ENCODE measurements at places on chromosomes 12 and 14.
A peak's percentile ranks its signal among the peaks of the same experiment; 100 is the strongest.

GRCh38 chr12:46153268-46153872 is 115.5 kb downstream of the SLC38A1 start:
- peak; percentile 19 for DNase-seq

DNA sequence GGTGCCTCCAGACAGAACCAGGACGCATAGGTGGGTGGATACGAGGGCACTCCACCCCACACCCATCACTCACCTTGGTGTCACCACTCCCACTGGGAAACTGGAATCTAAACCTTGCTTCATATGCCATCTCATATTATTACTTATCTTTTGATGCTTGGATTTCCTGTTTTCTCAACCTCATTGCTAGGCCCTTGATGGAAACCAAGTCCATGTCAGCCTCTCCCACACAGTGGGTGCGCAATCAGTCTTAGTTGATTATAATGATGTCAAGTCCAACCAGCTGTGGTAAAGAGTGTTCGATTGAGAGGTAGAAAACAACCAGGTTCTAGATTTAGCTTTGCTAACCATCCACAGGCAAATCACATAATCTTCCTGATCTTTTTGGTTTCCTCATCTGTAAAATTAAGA is 584 bp upstream of the DDHD1 start:
- DNase-seq: no peak

- DNase-seq: no peak
Observed at GRCh38 chr12:45547822-45548221, 181.7 kb upstream of the ARID2 start.

- peak; percentile 14 for DNase-seq
Observed at GRCh38 chr12:93223440-93224426, 154.0 kb upstream of the NUDT4 start.

DNA sequence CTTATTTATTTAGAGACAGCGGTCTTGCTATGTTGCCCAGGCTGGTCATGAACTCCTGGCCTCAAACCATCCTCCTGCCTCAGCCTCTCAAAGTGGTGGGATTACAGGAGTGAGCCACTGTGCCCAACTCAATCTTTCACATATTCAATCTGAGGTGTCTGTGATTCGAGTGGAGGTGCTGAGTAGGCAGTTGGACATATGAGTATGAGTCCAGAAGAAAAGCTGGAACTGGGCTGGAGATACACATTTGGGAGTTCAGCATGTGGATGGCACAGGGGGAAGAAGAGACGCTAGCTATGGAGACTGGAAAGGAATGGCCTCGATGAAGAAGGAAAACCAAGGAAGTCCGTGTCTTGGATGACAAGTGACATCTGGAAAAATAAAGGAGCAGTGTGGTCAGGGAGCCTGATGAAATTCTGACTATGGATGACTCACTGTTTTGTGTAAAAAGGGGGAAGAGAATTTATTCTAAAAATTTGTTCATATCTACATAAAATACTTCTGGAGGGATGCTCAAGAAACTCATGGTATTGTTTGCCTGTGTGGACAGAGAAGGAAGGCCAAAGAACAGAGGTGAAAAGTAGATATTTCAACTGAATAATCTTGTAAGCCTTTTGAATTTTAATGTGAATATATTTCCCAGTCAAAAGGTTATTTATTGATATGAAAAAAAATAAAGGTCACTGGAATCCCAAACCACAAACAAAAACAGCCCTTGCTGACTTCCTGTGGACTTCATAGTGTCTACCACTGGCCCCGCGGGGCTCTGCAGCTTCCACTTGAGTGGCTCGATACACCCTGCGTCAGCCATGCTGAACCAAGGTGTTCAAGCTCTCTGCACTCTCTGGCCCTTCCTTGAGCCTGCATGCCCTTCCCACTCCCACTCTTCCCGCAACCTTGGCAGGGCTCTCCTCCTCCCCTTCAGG is 8.9 kb upstream of the LTA4H start:
- DNase-seq: no peak

GRCh38 chr12:14156606-14157005 is 175.2 kb upstream of the GRIN2B start:
- DNase-seq: no peak

DNA sequence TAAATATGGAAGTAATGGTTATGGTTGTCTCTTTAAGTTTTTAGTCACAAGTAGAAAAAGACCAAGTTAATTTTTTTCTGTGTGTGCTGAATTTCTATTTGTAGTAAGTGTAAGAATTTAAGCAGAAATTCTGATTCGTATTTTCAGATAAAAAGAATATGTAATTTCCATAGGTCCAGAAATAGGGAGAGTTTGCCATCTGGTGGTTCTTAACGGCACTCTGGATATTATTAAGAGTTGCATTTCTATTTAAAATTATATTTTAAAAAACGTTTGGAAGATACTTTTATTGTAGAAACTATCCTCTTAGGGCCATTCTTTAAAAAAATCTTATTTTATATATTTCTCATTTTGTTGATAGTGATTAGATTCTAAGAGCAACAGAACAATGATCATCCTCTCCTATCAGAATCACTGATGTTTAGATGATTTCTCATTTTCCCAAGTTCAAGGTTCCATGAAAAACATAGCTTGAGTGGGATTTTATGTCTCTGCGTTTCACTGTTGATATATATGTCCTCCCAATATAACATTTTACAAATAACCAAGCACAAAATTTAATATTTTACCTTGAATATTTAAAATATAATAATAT is 88.3 kb downstream of the LRRK2 start:
- peak; percentile 29 for DNase-seq

DNA sequence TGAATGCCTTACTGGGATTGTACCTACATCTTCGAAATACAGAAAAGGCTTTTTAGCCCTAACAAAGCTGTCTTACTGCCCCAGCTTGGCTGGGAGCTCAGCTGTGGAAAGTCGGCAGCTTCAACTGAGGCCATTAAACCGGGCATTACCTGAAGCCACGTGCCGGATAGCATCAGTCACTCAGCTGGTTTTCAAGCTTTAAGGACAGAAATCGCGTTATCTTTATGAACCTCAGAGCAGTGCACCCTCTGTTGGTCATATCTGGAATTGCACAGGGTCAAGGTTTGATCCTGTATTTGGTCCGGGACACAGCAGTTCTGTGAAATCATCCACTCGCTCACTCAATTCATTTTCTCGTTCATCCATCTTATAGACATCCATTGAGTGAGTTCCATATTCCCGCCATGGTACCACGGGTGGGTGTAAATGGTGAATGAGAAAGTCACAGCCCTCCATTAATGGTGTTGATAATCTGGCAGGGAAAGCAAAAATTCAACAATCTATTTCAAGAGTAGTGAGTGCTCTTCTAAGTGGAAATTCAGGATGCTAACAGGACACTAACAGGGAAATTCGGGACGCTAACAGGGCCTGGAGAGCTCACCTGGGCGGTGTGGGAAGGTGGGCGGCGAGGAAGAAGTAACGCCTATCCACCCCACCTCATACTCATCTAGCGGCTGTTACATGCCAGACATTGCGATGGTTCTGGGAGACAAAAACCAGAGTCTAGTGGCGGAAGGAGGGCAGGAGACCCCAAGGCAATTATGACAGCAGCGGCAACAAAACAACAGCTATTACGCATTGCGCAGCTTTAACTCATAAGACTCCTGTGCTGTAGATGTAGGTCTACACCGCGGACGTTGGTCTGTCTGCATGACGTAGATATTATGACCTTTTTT is 60.6 kb upstream of the TCL1A start:
- peak; percentile 92 for DNase-seq

- DNase-seq: no peak
Observed at GRCh38 chr14:92880351-92880750, 42.6 kb upstream of the CHGA start.

DNA sequence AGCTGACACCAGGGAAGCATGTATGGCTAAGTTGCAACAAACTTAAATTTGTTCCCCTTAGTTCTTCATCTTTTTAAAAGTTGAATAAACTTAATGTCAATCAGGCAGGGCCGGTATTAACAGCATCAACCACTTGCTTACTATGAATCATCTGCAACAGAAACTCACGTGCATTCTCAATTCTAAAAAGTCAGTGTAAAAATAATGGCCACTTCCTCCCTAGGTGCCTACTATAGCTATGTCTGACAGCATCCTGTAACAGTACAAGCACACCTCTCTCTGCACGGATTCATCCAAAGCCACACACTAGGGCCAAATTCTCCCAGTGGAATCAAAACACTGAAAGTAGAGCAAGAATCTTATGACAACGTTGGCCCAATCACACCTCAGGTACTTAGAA is 48.6 kb downstream of the PPP1R36 start:
- no peak for DNase-seq

GRCh38 chr14:67539116-67539515 is 6.0 kb downstream of the PLEKHH1 start:
- DNase-seq: no peak

GRCh38 chr14:39265806-39266524 is 32.2 kb downstream of the MIA2 start:
- DNase-seq: no peak

DNA sequence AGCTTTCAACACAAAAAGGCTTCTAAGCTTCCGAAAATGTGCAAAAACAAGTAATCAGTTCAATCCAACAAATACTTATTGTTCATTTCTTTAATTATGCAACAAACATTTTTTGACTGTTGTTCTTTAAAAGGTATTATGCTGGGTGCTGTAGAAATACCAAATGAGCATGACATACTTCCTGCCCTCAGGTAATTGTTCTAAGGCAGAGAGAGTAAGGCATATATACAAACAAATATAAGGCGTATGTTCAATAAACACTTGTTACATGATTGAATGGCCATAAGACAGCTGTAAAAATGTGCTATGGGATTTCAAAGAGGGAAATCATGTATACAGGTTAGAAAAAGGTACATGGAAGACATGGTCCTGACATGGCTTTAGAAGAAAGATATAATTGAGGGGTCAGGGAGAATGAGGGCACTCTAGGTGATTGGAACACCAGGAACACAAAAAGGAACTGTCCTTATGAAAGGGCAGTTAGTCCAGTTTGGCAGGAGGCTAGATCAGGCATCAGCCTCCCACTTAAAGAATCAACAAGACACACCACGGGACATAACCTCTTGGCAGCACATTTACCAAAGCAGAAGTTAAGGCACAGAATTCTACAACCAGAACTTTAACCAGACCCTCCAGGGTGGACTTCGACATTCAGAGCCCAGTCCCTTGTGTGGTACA is 135.8 kb upstream of the SCAF11 start:
- DNase-seq: no peak

DNA sequence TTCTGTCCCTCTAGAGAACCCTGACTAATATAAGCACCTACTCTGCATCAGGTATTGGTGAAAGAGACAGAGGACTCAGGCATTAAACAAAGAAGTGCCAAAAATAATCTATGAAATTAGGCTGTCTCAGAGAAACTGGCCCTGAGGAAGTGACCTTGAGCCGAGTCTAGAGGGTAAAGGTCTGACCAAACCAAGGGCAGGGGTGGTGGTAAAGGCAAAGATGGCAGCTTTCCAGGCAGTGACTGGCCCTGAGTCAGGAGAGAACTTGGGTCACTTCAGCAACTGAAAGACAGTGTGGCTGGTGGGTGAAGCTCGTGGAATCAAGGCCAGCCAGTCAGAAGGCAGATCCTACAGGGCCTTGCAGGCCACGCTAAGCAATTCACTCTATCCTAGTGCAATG is 30.6 kb downstream of the CDKL1 start:
- no peak for DNase-seq

DNA sequence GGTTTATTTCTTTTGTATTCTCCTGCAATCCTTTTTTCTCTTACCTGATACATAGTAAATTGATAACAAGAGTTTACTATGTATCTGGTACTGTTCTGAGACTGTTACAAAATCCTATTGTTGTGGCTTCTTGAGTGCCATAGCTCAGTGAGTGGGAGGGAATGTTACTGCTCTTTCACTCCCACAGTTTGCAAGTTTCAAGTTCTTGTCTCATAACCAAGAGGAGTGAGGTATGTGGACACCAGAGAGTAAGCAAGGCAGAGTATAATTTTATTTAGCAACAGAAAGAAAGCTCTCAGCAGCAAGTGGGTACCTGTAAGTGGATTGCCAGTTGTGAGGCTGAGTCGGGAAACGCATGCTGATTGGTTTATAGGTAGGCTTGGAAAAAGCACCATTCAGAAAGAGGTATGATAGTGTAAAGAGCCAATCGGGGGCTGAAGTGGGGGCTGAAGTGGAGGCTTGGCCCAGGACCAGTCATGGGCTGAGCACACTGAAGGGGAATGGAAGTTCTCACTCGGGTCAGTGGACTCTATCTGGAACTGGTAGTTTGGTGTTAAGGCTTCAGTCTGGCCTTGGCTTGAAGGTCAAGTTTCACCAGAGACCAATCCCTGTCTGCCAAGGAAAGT is 850.8 kb downstream of the TMTC2 start:
- DNase-seq: no peak

DNA sequence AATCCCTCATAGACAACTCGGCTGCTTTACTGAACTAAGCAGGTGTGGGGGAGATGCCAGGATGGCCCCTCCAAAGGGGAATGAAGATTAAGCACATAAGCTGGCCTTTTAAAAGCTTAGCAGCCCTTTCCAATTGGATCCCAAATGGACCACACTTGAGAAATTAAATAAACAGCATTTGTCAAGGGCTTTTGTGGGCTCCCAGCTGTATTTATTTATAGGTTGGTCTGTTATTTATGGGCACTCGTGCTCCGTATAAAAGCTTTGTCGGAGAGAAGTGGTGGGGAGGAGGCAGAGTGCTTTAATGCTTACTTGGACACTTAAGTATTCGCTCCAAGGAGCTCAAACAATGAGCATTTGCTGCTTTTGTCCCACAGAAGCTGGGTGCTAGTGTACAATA is 580.2 kb downstream of the MED13L start:
- no peak for DNase-seq

- no peak for DNase-seq
Observed at GRCh38 chr14:50006141-50006540, 110.2 kb downstream of the VCPKMT start.

DNA sequence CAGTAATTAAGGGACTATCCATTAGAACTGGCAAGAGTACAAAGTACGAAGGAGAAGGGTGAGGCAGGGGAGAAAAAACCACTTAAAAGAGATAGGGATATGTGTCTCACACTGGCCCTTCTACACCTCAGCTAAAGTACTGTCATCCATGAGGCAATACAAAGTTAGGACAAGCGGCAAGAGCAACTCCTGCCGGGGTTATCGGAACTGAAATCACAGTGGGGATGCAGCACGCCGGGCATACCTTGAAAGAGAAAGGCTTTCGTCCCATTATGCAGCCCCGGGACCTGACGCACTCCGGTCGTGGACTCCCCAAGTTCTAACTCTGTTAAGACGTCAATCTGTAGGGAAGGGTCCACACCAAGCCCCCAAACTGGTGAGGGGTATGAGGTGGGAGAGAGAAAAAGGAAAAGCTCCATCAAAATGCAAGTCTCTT is 1.1 kb downstream of the NELL2 start:
- peak; percentile 18 for DNase-seq

GRCh38 chr12:69511469-69512267 is 41.5 kb downstream of the FRS2 start:
- DNase-seq: no peak

- DNase-seq: no peak
Observed at GRCh38 chr12:102407776-102408486, 72.4 kb downstream of the IGF1 start.

GRCh38 chr12:15544589-15544988 is 222.3 kb downstream of the PTPRO start:
- no peak for DNase-seq

DNA sequence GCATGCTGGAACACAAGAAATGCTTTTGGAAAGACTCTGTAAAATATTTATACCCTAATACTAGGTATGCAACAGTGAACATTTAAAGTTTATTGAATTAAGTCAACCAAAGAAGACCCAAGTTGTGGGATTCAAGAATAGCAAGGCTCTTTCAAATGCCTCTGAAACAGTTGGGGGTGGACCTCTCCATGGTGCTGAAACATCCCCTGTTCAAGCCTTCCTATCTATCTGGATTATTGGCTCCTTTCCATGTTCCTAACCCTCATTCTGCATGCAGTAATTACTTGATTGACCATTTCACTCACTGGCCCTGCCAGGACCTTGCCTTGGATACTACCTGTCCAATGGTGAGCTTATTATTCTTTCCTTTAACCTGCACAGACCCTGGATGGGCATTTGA is 349.7 kb downstream of the NRXN3 start:
- no peak for DNase-seq

All from NCI-H1694 treated with DMSO at 0.1 percent for 48 hours (cell line).